ENCODE measurements at places on chromosomes 2 and 18.

- DNase-seq, result no peak
Measured at GRCh38 chr2:11562476-11562875, 28.6 kb downstream of the GREB1 start.

DNA sequence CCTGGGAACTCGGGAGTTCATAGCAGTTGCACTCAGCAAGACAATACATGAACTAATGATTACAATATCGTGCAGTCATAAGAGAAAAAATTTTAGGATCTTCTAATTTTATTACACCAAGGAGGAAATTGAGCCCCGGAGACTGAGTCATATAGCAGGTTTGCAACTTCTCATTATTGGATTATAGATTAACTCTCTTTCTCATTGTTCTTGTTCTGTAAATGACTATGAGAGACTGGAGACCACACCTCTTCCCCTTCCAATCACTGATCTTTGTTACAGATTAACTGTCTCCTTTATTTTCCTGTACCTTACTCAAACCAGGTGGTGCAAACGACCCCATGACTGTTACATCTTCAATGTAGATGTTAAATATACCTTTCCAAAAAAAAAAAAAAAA lies 435.8 kb upstream of the DDX18 start:
- no peak for DNase-seq

GRCh38 chr18:40035966-40036365 lies 1919.1 kb upstream of the PIK3C3 start:
- no peak for DNase-seq

DNA sequence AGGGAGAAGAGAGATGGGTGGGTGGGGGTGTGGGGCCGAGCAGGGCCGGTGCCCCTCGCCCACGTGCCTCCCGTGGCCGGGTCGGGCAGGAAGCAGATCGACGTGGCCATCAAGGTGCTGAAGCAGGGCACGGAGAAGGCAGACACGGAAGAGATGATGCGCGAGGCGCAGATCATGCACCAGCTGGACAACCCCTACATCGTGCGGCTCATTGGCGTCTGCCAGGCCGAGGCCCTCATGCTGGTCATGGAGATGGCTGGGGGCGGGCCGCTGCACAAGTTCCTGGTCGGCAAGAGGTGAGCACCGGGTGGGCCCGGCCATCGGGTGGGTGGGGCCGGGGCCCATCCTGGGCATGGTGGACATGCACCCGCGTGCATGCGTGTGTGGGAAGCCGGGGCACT lies 21.8 kb downstream of the ZAP70 start:
- DNase-seq, result no peak

DNA sequence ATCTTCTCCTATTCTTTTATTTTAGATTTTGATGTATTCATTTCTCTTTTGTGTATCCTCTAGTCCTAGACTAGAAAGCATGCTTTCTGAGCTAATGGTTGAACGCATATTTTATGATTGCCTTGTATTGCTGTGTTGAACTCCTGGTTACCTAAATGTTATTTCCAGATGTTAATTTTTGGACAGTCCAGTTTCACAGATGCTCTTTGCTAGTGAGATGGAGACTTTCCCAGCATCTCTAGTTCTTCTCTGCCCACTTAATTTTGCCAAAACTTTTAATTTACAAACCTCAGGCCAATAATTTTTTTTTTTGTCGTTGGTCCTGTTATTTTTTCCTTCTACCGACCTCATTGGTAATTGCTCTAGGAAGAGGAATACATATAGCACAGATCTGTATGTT lies 153.2 kb downstream of the HAUS1 start:
- DNase-seq, result no peak

GRCh38 chr2:16179701-16180416 lies 239.5 kb downstream of the MYCN start:
- DNase-seq, result no peak

DNA sequence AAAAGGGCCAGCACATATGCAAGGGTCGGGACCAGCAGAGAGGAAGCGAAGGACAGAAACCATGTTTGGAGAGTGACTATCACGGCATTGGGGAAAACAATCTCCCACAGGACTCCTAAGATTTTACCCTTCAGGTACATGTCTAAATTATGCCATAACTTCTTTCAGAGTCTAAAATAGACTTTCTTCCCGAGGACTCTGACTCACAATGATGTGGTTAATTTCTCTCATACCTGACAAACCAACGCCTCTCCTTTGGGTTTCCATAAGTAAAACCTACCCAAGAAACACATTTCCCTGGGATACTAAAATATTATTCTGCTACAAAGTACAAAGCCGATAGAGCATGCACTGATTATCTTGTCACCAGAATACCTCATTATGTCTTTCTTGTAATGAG lies 127.8 kb upstream of the NETO1 start:
- DNase-seq, result no peak

GRCh38 chr2:181309586-181309985 lies 147.6 kb upstream of the ITGA4 start:
- no peak for DNase-seq

GRCh38 chr2:84613082-84613481 lies 96.8 kb downstream of the DNAH6 start:
- no peak for DNase-seq

DNA sequence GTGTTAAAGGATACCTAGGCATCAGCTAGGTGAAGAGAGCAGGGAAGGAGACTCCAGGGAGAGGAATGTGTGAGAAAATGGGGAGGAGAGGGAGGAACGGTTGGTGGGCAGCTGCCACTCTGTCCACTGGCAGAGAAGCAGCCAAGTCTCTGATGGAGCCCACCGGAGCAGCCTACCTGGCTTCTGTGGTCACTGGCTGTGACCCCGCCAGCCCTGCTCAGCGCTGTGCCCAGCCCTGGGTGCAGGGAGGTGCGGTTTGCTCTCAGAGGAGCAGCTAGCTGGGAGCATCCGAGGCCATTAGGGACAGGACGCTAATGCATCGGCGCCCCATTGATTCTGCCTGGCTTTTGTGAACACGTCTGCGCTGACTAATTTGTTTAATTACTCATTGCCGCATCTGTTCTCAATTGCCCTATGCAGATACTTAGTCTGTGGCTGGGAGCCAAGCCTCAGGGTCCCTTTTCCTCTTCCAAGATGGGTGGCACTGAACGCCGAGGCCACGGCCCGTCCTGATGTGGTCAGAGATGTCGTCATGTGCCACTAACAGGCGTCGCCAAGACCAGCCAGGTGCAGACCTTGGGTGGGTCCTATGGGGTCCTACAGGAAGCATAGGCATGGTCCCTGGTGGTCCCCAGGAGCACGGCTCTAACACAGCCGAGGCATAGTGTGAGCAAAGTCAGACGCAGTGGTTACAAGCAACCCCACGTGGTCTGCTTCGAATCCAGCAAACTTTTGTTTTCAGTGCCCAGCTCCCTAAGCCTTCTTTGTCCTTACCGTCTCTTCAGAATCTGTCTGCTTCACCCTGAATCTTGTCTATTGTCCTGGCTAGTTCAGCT lies 82.0 kb downstream of the RRM2 start:
- DNase-seq, result no peak

- DNase-seq, result no peak
Measured at GRCh38 chr2:2230433-2230817, 100.7 kb downstream of the MYT1L start.

DNA sequence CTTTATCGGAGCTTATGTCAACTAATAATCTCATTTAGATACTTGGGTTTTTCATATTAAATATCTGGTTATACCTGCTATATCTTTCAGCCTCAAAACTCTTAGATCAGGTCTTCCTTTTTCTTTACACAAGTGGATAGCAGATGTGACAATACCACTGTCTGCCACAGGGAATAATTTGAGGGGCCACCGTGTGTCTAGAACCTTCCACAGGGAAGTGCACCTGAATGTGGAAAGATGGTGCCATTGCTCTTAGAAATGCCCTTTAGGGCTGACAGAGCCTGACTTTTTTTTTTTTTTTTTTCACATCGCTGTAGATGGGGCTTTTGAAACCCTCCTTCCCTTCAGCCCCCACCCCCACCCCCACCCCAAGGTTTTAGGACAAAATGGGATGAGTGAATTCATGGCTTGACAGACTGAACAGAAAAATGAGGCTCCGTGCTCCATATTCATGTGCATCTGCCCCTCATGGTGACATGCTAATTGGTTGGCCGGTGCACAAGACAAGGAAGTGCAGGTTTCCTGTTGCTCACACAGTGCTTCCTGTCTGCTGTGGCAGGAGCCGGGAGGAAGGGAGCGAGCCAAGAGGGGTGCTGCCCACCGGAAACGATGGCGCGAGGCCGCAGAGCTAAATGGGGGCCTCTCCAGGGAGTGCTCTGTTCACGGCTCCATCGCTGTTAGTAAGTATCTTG lies 246.0 kb downstream of the LDLRAD4 start:
- DNase-seq, result no peak

- no peak for DNase-seq
Measured at GRCh38 chr2:170212625-170213280, 34.8 kb downstream of the MYO3B start.

DNA sequence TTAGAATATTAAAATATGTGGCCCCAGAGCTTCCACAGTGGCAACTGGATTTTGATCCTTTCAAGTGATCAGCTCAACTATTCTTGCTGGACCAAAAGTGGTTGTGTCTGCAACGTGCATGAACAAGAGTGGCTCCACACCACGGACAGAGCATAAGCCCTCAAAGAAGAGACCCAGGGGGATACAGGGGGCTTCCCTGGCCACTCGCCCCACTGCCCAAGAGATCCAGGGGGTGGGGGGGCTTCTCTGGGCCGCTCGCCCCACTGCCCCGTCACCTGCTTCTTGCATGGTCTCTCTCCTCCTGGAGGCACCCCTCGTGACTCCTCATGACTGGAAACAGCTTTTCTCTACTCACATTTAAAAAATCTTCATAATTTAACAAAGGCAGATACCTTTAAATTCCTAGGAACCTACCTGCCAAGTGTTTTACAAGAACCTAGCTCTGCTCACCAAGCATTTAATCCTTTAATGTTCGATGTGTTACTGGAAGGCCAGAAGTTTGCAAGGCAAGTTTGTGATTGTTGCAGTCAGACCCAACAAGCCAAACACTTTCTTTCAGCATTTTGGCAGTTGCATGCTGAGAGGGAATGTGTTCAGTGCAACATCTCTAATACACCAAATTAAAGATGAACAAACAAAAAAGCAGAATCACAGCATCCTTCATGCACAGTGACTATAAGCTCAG lies 174.3 kb downstream of the BCL2 start:
- no peak for DNase-seq

- DNase-seq, result no peak
Measured at GRCh38 chr2:172096626-172097547, 5.8 kb downstream of the DLX2 start.

GRCh38 chr2:39435234-39435633 lies 1.9 kb downstream of the MAP4K3 start:
- no peak for DNase-seq

DNA sequence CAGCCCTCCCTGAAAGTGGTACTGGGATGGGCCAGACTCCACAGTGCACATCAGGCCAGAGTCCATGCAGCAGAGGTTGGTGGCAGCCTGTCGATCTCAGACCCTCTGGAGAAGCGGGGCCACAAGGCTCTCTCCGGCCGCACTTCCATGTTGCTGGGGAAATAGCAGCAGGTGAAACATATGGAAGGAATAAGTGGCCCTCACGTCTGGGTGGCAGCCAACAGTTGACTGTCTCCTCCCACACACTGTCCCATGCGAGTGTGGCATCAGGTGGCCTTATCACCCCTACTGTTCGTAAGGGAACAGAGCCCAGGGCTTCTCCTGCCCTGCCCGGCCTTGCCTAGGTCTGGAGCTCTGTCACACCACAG lies 58.1 kb upstream of the FOSL2 start:
- DNase-seq, result no peak

GRCh38 chr2:8606649-8607550 lies 75.0 kb upstream of the ID2 start:
- no peak for DNase-seq

DNA sequence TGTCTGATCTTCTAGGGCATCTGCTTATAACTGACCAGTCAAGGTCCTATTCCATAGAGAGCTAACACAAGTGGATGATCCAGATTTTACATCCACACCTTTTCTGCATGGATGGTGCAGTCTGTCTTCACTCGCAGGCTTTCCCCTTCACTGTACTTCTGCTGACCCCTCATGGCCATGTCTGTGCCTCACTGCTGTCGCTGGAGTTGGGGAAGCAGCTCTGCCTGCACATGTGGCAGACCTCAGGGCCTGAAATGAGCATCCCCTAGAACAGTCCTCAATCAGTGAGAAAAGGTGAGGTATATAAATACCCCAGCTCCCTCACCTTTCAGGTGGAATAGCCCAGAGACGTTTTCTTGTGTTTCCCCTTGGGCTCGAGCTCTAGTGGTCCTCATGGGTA lies 233.8 kb downstream of the ANKRD36B start:
- DNase-seq, result no peak

- DNase-seq, result no peak
Measured at GRCh38 chr2:145085612-145086011, 565.7 kb upstream of the ZEB2 start.

- no peak for DNase-seq
Measured at GRCh38 chr2:189599245-189599644, 18.7 kb upstream of the SLC40A1 start.

DNA sequence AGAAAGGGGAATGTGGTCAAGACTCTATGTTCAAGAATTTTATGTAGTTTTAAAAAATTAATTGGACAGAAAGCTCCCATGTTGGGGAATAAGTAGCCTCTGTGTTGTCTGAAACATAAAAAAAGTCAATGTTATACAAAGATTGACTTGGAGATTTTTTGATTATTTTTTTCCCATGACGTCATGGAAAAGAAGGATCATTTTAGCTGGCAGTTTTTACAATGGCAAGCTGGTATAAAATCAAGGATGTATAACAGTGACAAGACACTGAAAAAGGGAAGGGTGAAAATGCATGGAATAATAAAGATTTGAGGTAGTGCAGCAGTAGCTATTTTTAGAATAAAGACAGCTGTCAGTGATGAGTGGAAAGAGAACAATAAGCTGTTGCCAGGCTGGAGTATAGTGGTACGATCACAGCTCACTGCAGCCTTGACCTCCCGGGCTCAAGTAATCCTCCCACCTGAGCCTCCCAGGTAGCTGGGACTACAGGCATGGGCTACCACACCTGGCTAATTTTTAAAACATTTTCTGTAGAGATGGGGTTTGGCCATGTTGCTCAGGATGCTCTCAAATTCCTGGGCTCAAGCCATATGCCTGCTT lies 9.2 kb downstream of the SLC39A10 start:
- no peak for DNase-seq

GRCh38 chr18:2636126-2636631 lies 19.3 kb upstream of the SMCHD1 start:
- DNase-seq, result no peak

DNA sequence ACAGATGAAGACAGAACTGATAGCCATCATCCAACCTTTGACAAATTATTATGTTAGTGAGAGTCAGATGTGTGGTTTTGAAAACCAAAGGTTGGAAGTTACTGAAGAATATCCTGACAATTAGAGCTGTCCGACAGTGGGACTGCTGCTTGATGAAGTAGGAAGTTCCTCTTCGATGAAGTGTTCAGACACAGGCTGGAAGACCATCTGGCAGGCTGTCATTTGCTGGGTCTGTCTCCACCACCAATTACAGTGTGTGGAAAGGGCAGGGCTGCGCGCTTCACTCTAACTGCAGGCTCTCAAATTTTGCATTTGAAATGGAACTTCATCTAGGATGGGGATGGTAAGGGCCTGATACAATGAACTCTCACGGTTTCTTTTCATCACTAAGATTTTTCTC lies 313.8 kb downstream of the PIK3C3 start:
- no peak for DNase-seq

- no peak for DNase-seq
Measured at GRCh38 chr2:18435426-18436037, 124.9 kb downstream of the RDH14 start.

All from breast epithelium (tissue), 4 donors.